ENCODE measurements at places on chromosomes 3 and 15.

- no peak for DNase-seq
Observed at GRCh38 chr3:149090907-149091306, 4.6 kb upstream of the HLTF start.

- no peak for DNase-seq
Observed at GRCh38 chr3:13042715-13043271, 30.4 kb downstream of the IQSEC1 start.

DNA sequence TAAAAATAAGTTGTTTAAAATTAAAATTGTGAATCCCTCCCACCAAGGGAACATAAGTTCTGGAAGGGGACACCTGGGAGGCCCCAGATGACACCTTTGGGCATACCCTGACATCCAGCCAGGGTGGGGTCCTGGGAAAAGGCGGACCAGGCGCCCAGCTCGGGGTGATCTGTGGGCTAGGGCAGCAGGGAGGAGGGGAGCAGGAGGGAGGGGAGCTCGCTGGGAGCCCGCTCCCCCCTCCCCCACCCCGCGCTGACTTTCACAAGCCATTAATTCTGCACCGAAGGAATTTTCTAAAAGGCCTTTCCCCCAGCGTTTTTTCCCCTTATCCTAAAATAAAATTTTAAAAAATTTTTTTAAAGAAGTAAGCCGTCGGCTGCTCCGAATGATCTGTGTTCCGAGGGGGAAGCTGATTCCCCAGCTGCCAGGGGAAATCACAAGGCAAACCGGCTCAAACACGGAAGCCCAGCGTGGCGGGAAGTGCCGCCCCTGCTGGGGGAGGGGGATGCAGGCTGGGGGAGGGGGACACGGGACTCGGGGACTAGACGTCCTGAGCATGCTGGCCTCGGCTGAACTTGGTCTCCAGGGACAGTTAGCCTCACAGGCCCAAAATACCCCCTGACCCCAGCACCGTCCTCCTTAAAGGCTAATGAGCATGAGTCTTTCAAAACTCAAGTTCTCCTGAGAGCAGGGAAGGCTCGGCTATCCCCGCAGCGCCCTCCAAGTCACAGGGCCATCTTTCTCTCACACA lies 13.9 kb downstream of the PLXND1 start:
- peak; percentile 70 for DNase-seq

DNA sequence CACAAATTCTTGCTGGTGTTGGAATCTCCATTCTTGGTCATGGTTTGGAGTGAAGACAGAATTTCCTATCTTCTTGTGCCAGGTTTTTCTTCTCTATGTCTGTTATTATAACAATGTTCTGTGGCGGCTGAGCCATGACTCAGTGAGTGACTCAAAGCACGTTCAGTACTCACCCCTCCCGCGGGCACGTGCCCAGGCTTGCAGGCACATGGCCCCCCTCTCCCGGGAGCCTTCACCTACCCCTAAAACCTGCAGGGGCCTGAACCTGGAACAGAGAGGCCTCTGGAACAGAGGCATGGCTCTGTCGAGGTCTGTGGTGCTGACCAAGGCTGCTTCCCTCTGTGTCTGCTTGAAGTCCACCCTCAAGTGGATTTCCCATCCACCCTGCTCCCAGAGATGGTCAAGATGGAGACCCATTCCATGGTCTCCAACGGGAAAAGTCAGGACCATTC lies 27.6 kb downstream of the PLXNB1 start:
- DNase-seq = peak; percentile 17

DNA sequence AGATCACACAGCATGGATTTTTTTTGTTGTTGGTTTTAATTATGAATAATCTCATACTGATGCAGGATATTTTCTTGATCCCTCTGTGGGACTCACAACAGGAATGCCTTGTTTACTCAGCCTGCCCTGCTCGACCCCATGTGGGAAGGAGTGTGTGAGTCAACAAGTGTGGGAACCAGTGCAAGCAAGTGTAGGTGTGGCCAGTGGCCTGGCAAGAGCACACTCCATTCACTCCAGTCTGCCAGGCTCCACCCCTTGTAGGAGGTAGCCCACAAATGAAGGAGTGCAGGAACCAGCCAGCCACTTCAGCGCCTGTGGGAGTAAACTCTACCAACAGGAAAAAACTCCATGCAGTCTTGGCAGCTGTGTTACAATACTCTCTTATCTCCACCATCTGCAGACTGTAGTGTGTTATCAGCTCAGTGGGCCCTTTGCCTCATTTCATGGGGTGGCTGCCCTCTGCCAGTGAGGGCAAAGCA lies 393.6 kb downstream of the OTOL1 start:
- DNase-seq = no peak

GRCh38 chr15:78207641-78208340 lies 26.6 kb downstream of the ACSBG1 start:
- DNase-seq = no peak

- no peak for DNase-seq
Observed at GRCh38 chr3:169007145-169007544, 656.4 kb downstream of the MECOM start.

- DNase-seq = peak; percentile 73
Observed at GRCh38 chr3:42043099-42043813, 47.9 kb upstream of the TRAK1 start.

- DNase-seq = peak; percentile 87
Observed at GRCh38 chr15:66774001-66774814, 72.2 kb downstream of the SMAD6 start.

DNA sequence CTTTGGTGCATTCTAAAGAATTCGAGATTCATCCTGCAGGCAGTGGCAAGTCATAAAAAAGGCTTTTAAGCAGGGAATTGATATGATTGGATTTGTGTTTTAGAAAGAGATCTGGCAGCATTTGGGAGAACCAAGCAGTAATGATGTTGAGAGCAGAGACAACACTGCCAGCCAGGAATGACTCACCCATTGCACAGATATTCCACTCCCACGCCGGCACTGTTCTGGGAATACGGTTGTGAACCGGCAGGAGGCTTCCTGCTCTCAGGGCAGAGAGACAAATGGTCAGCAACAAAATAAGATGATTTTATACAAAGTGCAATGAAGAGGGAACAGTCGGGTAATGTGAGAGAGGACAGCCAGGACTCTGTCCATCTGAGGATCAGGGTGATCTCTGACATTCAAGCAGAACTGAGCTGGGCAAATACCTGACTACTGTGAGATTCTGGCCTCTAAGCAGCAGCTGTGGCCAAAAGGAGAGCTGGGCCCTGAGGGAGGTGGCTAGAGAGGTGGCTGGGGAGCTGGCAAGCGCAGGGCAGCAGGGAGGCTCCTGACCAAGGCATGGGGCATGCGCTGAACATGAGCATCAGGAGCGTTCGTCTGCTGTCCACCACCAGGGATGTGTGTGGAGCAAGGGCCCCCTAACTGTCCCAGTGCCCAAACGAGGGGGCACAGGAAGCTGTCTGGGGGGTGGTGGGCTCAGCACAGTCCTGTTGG lies 56.1 kb upstream of the PLXNA1 start:
- DNase-seq = no peak

DNA sequence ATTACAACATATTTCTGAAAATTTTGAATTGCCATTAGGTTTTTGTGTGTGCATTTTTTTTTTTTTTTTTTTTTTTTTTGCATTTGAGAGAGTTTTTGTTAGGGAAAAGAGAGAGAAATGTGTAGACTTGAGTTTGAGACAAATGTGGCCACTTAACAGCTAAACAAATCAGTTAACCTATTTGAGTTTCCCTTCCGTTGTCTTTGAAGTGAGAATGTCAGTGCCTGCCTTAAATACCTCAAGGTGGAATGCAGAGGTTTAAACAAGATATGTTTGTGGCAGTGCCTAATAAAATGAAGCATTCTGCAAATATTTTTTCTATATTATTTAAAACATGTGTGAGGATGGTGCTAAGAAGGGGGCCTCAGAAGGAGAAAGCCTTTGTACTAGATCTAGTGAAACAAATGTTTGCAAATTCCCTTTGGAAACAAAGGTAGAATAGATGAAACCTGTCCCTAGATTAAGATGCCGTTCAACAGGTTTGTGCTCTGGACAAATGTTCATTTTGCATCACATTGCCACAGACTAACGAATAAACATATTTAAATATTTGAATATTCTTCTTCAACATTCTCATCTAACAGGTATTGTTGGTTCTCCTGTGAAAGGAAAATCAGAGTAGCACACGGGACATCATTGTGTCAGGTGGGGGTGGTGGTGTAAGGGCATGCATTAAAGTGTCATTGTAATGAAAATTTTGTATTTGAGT lies 80.7 kb downstream of the SATB1 start:
- no peak for DNase-seq

- DNase-seq = no peak
Observed at GRCh38 chr15:31458596-31459399, 132.2 kb downstream of the KLF13 start.

- peak; percentile 21 for DNase-seq
Observed at GRCh38 chr15:65355173-65355987, 22.4 kb downstream of the IGDCC3 start.

DNA sequence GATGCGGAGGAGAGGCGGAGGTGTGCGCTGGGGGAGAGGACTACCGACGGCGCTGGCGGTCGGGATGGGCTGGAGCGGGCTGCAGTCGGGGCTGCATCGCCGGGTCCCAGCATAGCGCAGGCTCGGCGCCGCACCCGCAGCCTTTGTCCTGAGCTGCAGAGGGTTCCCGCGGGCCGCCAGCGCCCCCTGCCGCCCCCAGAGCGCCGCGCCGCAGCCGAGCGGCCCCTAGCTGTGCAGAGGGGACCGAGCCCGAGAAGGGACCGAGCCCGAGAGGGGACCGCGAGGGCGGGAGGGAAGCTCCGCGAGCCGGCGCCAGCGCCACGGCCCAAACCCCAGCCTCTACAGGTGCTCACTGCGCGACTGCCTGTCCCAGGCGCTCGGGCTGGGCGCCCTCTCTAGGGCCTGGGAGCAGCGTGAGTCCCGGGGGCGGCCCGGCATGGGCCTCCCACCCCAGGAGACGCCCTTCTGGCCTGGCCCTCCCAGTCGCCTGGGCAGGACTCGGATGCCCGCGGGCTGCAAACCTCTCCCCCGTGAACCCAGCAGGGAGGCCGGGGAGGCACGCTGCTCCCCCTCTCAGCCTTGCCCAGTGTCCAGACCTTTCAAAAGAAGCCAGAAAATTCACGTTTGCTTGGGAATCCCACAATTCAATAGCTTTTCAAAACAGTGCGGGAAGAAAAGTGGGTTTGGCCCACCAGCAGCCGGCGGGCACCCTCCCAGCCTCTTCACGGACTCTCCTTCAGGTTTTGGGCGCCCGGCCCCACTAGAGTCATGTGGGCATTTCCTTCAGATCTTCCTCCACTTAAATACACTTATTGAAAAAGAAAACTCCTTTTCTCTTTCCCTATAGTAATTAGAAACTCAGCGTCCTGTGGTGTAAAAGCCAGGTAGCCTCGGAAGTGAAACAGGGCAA lies 134.7 kb downstream of the TPRA1 start:
- peak; percentile 84 for DNase-seq

DNA sequence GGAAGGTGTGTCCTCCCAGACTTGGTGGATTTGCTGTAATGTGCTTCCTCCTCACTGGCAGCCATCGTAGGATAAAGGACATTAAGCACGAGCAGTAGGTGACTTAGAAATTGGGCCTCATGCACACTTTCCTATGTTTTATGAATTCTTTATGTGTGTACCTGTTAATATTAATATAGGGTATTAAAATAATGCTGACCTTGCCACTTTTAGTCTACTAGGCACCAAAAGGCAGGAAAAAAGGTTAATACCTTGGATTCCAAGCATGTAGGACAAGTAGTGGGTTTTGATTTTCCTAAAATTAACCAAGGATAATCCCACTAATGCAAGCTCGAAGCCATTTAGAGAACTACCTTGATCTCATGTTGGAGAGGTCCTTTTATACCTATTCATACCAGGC lies 55.9 kb downstream of the ADAMTSL3 start:
- DNase-seq = no peak

- DNase-seq = no peak
Observed at GRCh38 chr3:195247863-195248189, 23.1 kb downstream of the XXYLT1 start.

GRCh38 chr15:93217343-93217742 lies 128.3 kb upstream of the RGMA start:
- no peak for DNase-seq

GRCh38 chr15:73624530-73624929 lies 8.7 kb downstream of the NPTN start:
- no peak for DNase-seq

GRCh38 chr3:40104441-40104840 lies 205.1 kb upstream of the EIF1B start:
- no peak for DNase-seq

DNA sequence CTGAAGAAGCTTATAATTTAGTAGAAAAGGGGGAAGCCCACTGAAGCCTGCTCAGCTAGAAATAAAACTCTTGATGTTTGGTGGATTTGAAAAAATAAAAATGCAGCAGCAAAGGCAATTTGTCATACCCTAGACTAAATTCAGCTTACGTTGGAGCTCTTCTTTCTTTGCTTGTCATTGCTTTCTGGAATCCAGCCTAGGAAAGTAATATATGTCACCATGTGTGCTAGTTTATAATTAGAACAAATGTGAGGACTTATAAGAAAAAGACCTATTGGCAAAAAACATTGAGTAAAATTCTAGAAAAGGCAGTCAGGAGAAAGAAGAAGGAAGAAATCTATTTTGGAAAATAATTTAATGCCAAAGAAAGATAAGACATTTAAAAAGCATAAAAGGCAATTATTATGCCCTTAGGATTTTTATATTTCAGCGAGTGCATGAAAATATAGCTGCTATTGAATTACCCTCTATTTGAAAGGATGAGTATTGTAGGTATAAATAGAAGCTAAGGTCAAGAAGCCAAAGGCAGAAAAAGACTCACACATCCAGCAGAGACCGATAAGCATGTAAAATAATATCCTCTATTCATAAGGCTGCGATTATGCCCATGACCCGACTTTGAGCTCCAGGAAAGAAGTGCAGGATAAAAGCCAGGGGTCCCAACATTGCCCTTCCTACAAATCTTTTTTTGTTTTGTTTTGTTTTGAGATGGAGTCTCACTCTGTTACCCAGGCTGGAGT lies 10.6 kb upstream of the BTBD1 start:
- DNase-seq = no peak

GRCh38 chr3:64140651-64141050 lies 84.6 kb downstream of the PRICKLE2 start:
- no peak for DNase-seq

DNA sequence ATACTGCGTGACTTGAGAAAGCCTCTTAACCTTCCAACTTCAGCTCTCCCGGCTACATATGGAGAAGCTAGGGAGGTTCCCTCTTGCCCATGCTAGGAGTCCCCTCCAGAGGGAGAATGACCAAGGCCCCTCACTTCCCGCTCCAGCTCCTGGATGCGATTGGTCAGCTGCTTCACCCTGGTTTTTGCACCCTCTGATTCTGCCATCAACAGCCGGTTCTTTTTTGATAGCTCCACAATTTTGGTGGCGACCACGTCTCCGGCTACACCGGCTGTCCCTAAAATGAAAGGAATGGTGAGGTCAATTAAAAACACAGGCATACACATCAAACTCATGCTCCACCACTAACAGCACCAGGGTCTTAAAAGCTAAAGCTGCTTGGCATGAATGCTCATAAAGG lies 20.6 kb downstream of the CCDC13 start:
- no peak for DNase-seq

- no peak for DNase-seq
Observed at GRCh38 chr3:197350446-197350845, 52.0 kb upstream of the DLG1 start.

DNA sequence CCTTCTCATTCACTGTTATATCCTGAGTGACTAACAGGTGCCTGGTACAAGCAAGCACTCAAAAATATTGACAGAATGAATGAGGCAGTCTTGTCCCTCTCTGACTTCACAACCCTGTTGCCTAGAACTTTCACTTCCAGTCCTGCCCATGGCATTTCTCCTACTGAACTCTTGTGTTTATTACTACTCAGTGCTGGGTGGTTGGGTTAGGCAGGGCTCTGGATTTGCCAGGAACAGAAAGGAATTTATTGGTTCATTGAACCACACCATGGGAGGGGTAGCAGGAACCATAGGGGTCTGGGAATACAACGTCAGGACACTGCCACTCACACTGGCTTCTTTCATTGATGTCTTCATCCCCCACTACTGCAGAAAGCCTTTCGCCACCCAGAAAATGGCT lies 41.9 kb upstream of the SEMA4B start:
- no peak for DNase-seq
